EH (cell line): ENCODE measurements at places on chromosomes 1 and 21.

DNA sequence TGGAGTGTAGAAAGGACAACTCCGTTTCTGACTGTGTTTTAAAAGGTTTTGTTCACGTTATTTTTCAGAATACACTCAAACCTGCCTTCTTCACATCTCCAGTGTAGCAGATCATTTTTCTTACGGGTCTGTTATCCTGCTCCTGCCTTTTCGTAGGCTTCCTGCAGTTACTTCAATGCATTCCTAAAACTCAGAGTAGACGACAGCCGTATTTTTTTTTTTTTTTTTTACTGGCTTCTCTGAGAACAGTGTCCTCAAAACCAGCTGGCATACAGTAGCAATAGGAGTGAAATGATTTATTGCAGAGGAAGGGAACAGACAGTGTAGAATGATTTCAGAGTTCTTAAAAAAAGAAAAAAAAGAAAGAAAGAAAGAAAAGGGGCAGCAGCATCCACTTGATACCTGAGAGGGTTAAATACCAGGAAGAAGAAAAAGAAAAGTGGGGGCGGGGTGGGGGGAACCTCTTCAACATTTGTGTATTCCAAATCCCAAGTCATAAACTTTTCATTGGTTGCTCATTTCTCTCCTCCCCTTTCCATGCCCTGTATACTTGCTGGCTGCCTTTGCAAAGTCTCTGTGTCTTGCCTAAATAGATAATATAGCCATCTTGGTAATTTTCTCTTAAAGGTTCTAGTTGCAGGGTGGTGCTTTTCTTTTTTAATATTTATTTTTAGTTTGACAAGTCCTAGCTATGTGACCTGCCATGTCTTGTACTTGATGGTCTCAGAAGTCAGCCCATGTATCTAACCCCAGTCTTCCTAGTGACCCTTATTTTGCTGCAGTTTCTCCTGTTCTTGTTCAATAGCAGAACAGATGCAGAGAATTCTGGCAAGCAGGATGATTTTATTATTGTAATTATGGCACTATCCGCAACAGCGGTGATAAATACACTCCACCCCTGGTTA, 2.8 kb downstream of the TGFB2 start:
- DNase-seq = peak; percentile 85

GRCh38 chr1:227330279-227331076, 12.2 kb upstream of the CDC42BPA start:
- peak; percentile 53 for DNase-seq

GRCh38 chr1:7380712-7381111, 390.4 kb upstream of the VAMP3 start:
- no peak for DNase-seq

- peak; percentile 92 for DNase-seq
These were observed at the start of gene ADAMTS1 for GRCh38 chr21:26845066-26845758. Gene ADAMTS1 (minus strand): TSS chr21:26845409. CDS start chr21:26844954, 455 bp downstream.

GRCh38 chr1:21667348-21668231, 1.6 kb downstream of the RAP1GAP start:
- no peak for DNase-seq

- DNase-seq = no peak
These were observed 210.3 kb downstream of the ASTN1 start for GRCh38 chr1:176954242-176954641.

GRCh38 chr1:211497489-211498045, 5.6 kb upstream of the RD3 start:
- no peak for DNase-seq

DNA sequence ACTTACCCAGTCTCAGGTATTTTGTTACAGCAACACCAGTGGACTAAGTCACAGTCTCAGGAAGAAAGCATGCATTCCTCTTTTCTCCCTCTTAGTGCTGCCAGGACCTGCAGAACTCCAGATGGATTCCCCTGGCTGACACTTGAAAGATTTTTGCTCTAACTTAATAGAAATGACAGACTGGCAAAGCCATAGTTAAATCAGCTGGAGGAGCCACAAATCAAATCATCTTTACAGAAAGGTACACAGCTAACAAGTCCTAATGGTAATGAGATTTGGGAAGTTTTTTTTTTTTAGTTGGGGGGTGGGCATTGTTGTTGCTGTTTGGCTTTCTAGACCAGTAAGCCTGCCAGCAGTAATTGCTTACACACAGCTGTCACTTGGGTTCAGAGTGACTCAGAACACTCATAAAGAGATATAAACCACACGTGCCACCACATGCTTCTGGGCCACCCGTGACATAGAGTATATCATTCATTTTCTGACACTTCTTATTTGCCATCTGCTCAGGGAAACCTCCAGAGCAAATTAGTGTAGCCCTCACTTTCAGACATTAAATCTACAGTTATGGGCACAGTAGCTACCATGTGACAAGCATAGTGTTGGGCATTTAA, 72.4 kb downstream of the FH start:
- DNase-seq = peak; percentile 31

DNA sequence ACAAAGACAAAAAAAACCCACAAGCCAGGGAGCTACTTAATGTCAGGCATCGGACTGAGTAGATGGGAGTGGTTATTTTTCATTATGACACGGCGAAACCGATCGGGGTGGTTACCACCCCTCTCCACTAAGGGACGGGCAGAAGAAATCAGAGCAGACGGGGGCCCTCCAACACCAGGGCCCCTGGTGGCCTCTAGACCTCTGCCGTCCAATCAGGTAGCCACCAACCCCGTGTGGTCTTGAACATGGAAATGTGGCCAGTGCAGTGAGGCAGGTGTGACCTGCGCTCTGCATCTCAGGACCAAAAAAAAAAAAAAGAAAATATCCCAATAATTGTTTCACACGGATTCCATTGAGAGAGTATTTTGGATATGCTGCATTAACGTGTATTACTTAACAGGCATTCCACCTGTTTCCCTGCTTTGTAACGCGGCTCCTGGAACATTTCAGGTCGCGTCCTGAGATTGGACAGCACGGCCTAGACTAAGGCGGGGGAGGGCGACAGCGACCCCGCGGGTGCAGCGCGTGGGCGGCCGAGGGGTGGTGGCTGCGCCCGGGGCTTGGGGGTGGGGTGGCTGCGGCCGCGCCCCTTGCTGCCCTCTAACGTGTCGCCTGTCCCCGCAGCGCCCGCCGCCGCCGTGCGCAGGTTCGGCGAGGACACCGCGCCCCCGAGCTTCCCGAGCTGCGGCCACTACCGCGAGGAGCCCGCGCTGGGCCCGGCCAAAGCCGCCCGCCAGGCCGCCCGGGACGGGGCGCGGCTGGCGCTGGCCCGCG, 48.3 kb downstream of the SIM2 start:
- DNase-seq = no peak

- peak; percentile 59 for DNase-seq
These were observed 7.5 kb upstream of the PSEN2 start for GRCh38 chr1:226862890-226863289.

GRCh38 chr1:229068270-229068987, 202.5 kb upstream of the RAB4A start:
- no peak for DNase-seq

GRCh38 chr1:63134501-63135173, 187.7 kb upstream of the FOXD3 start:
- no peak for DNase-seq

GRCh38 chr21:39073063-39073462, 110.2 kb downstream of the PSMG1 start:
- DNase-seq = no peak

DNA sequence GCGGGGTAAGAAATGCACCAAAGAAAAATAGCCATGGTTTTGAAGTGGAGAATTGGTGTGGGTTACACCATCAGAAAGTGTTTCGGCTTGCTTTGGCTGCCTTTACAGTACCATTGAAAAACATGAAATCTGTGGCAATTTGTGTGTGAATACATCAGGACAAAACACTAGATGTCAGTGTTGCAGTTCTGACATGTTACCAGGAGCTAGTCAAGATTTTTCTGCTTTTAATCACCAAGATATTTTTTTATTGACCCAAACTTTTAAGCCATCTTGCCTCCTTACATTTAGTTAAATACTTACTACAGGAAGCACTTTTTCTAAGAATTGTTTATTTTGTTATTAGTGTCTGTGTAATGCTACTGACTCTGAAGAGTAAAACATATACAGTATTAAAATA, 14.3 kb downstream of the RRP15 start:
- peak; percentile 74 for DNase-seq

GRCh38 chr1:83800066-83800465, 198.9 kb downstream of the TTLL7 start:
- no peak for DNase-seq

GRCh38 chr1:206916000-206916709, 5.6 kb downstream of the FCMR start:
- no peak for DNase-seq

GRCh38 chr1:27395441-27396195, 3.2 kb downstream of the GPR3 start:
- DNase-seq = peak; percentile 70

GRCh38 chr1:91807921-91808620, 77.9 kb downstream of the TGFBR3 start:
- no peak for DNase-seq

GRCh38 chr1:217867446-217867995, 236.4 kb downstream of the SPATA17 start:
- DNase-seq = no peak

- peak; percentile 43 for DNase-seq
These were observed 304.9 kb upstream of the USP24 start for GRCh38 chr1:55519937-55520683.

DNA sequence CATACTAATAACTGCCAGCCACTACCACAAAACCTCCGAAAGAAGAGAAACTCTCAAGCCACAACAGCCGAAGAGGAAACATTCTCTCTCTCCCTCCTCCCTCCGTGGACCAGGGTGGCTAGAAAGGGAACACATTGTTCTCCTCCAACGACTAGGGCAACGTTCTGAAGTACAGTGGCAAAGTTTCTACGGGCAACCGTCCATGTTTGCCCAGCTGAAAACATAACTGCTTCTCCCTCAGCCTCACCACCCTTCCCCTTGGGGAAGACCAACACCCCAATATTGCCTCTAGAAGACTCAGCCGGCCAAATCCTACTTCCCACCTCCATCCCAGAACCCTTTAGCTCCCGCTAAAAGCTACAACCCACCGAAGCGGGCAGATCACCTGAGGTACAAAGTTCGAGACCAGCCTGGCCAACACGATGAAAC, 2.0 kb downstream of the GLUL start:
- peak; percentile 29 for DNase-seq

DNA sequence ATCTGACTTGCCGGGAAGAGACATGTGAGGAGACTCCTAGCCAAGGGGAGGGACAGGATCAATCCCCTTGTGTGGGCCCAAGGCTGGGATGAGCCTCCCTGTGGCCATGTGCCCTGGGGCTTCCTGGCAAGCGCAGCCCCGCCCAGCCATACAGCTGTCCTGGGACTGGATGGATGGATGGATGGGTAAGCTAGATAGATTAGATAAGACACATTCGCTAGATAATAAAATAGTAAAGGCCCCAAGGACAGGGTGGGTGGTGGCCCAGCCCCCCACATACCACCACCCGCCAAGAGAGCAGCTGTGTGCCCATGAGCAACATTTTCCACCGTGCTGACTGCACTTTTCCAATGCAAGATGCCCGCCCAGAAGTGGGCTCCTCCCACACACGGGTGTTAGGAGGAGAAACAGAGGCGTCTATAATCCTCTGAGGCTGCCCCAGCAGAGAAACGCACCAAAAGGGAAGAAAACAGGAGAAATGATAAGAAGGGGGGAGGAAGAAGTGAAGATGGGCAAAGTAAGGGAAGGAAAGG, 25.1 kb downstream of the ZBTB17 start:
- DNase-seq = peak; percentile 92

- DNase-seq = peak; percentile 100
These were observed 115.7 kb upstream of the IPO9 start for GRCh38 chr1:201713086-201713810.

DNA sequence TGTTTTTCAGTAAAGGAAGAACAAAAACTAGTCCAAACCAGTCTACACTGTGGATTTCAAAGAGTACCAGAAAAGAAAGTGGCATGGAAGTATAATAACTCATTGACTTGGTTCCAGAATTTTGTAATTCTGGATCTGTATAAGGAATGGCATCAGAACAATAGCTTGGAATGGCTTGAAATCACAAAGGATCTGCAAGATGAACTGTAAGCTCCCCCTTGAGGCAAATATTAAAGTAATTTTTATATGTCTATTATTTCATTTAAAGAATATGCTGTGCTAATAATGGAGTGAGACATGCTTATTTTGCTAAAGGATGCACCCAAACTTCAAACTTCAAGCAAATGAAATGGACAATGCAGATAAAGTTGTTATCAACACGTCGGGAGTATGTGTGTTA, 21.3 kb downstream of the CHODL start:
- DNase-seq = no peak

GRCh38 chr1:34409689-34410229, 233.1 kb downstream of the C1orf94 start:
- DNase-seq = no peak

DNA sequence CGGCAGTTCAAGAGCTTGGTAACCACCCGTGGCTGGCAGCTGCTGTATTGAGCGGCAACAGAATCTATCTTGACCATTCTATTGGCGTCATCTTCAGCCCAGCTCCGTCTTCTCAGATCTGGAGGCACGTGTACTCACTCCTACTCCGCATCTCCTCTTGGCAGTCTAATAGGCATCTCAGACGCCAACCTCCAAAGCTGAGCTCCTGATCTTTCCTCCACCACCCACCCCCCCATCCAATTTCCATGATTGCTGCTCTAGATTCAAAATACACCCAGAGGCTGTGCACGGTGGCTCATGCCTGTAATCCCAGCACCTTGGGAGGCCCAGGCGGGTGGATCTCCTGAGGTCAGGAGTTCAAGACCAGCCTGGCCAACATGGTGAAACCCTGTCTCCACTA, 84.6 kb upstream of the CASZ1 start:
- no peak for DNase-seq

- no peak for DNase-seq
These were observed 122.2 kb upstream of the PRDX6 start for GRCh38 chr1:173354937-173355280.

- DNase-seq = no peak
These were observed 39.7 kb downstream of the TMCC2 start for GRCh38 chr1:205267306-205267902.

- DNase-seq = no peak
These were observed 78.6 kb downstream of the SLC25A24 start for GRCh38 chr1:108121358-108122143.
